ENCODE measurements at places on chromosomes 6 and 20.

- DNase-seq, result no peak
Observed at GRCh38 chr6:90537027-90537426, 49.8 kb downstream of the MAP3K7 start.

- no peak for DNase-seq
Observed at GRCh38 chr20:4873396-4873795, 127.9 kb downstream of the SLC23A2 start.

DNA sequence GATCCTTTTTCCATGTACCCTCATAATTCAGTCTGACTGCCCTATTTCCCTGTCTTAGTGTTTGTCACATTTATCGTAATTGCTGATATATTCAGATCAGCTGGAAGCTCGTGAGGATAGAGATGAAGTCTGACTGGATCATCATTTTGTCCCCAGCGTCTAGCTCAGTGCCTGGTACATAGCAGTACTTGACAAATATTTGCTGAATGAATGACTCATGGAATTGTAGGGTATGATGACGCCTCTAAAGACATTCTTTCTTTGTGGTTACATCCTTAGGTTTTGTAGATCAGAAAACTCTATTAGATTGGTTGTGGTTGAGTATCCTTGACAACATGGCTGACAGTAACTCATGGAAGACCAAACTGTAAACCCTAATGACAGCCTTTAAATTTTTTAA, 68.9 kb downstream of the MTHFD1L start:
- DNase-seq, result no peak

- no peak for DNase-seq
Observed at GRCh38 chr6:143136647-143137046, 76.0 kb downstream of the AIG1 start.

DNA sequence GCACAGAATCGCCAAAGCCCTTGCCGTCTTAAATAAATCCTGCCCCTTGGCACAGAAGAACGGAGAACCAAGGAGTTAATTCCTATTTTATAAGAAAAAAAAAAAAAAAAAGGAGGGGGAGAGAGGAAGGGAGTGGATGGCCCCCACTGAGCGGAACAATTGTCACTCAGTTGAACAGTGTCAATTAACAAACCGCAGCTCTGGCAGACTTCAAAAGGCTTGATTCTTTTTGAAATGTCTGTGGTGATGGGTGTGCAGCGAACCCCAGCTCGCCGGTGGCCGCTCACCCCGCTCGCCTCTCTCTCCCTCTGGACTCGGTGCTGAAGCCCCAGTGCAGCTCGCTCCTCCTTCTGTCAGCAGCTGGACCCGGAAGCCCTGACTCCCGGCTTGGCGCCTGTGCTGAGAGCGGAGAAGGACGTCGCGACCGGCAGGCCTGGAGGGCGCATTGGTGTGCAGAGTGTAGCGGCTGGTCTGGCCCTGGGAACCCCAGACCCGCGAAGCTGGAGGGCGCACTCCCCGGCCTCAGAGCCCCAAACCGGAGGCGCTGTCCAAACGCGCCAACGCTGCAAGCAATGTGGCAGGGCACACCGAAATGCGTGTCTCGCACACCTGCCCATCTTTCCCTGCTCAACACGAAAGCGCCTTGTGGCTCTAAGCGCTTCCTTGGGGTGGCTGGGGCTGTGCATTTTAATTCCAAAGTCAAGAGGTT, 3.4 kb downstream of the LINC00237 start:
- no peak for DNase-seq

DNA sequence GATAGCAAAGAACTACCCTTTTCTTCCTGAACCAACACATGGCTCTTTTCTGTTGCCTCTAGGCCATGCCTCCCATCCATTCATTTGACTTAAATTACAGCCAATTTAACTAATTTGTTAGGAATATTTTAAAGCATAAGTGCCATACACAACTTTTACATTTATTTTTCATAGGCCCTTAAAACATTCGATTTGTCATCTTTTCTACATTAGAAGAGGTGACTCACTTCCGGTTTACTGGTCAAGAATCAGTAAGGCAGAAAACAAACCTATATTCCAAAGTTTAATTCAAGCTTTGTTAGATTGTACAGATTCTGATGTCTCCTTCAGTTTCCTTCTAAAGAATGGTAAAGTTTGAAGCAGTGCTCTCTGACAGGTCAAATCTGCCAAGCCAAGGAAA, 344.3 kb downstream of the SAMD5 start:
- no peak for DNase-seq

DNA sequence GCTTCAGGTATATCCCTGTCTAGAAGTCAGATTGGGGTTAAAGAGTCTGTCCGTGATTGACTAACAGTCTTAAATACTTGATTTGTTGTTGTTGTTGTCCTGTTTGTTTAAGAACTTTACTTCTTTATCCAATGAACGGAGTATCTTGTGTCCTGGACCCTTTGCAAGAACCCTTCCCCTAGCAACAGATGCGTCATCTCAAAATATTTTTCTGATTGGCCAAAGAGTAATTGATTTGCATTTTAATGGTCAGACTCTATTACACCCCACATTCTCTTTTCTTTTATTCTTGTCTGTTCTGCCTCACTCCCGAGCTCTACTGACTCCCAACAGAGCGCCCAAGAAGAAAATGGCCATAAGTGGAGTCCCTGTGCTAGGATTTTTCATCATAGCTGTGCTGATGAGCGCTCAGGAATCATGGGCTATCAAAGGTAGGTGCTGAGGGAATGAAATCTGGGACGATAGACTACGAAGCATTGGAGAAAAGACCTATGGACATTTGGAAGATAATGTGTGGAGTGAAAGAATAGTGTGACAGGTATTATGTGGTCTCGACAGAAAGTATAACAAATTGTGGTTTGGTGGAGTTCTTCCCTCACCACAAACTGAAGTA, at the start of gene HLA-DRA:
Gene HLA-DRA (plus strand): TSS at position 286 of the 613 bp plus-strand sequence. CDS start 64 bp downstream, at position 350.
- DNase-seq, result no peak

- DNase-seq, result no peak
Observed at GRCh38 chr6:21115111-21115510, 478.4 kb upstream of the SOX4 start.

GRCh38 chr6:116101790-116102189, 1.1 kb downstream of the NT5DC1 start:
- no peak for DNase-seq

DNA sequence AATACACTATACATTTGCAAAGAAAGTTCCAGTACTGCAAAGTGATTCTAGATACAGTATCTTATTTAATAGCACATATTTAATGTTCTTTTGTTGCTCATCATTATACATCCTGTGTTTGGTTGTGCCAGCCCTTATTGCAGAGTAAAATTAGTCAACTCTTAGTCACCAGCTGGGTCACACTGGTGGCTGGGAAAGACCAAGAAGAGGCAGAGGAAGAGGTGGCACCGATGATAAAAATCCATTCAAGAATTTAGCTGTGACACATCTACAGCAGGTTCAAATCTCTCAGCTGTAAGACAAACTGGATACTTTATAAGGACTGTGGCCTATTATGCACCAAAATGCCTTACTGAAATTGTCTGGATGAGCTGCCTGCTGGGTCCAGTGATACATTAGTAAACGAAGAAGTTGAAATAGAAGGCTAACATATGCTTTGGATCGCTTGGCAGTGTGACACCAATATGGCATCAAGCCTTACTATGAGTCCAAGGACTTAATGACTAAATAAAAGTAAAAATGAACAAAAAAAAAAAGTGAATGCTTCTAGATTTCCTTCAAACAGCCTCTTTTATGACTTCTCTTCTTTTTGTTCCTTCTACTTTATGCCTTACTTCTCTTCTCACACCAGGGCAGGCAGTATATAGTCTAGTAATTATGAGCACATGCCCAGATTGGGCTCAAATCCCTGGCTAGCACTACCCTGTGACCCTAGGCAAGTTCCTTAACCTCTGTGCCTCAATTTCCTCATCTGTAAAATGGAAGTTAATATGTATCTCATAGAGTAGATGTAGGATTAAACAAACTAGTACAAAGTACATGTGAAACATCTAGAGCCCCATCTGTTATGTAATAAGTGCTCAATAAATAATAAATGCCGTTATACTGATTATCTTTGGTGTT, 29.4 kb upstream of the RNF8 start:
- no peak for DNase-seq

DNA sequence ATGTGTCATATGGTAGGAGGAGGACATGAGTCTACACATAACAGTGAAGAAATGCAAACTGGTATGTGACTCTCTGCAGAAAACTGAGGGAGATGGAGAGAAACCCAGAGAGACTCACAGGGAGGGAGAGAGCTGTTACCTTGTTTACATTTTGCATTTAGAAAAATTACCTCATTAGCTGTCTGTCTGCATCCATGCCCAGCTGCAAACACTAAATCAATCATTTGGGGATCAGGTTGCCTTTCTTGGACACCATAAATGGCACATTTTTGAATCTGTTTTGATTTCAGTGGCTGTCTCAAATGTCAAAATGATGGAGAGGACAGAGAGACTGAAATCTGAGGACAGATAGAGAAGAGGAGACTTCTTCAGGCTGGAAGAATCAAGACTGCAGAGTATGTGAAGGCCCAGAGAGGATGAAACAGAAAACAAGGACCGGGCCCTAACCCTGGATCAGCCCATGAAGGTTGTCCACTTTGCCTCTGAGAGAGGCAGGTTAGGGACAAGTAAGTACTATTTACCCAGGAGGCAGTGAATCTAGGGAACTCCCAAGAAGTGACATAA, 92.2 kb downstream of the UNC5CL start:
- DNase-seq, result no peak

GRCh38 chr20:40678286-40678875, 10.7 kb downstream of the MAFB start:
- DNase-seq, result no peak

- DNase-seq, result no peak
Observed at GRCh38 chr6:62344850-62345249, 58.8 kb upstream of the KHDRBS2 start.

DNA sequence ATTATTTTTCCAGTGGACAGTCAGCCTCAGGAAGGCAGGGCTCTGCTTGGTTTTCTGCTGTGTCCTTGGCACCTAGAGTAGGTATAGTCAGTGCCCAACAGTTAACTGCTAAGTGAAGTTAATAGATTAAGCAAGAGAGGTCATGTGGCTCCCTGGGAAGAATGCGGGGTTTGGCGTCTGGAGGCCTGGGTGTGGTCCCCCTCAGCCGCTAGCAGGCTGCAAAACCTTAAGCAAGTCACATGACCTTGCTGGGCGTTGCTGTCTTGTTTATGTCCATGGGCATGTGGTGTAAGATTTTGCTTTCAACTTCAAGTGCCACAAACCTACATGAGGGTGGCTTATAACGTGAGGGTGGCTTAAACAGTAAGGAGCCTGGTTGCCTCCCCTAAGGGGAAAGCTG, 75.5 kb upstream of the SCP2D1 start:
- DNase-seq, result no peak

DNA sequence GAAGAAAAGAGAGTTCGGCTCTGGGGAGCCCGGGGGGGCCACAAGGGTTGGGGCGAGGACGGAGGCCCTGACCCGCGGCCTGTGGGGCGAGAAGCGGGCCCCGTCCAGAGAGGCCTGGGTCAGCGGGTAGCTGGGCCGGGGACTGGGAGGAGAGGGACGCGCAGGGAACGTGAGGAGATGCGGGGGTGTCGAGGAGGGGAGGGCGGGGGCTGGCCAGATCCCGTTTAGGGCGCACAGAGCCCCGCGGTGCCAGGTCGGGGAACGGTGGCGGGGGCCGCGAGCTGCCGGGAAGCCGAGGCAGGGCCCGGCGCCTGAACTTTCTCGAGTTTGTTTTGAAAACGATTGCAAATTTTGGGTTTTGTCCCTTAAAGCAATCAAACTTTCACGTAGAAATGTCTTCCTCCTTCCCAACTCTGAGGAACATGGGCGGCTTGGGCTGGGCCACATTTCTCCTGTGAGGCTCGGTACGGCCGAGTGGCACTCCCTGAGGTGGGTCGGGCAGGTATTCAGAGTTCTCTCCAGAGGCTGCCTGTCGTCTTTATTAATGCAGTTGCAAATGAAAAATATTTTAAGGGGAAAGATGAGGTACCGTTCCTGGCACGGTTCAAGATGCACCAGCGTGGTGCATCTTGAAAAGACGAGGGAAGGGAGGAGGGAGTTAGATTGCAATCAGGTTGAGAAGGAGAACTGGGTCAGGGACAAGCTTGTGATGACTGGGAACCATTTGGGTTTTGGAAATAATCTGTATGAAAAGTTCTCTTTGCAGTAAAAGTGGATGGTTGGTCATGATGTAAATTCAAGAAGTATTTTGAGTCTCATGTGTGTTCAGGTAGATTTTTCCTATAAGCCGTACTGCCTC, 972 bp downstream of the RNF8 start:
- no peak for DNase-seq

DNA sequence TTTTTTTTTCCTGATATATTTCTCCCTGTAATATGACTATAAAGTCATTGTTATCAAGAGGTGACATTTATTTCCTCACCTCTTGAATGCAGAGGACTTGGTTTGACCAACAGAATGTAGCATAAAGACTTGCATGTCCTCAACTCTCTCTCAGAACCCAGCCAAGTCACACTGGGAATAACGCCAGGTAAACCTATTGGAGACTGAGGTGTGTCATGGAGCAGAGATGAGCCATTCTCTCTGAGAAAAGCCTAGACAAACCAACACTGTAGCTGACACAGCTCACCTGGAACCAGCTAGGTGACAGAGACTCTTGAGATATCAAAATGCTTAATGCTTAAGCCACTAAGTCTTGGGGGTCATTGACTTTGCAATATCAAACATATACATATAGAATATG, 533.6 kb downstream of the HAO1 start:
- DNase-seq, result no peak

- no peak for DNase-seq
Observed at GRCh38 chr20:19528286-19529030, 229.6 kb upstream of the RIN2 start.

DNA sequence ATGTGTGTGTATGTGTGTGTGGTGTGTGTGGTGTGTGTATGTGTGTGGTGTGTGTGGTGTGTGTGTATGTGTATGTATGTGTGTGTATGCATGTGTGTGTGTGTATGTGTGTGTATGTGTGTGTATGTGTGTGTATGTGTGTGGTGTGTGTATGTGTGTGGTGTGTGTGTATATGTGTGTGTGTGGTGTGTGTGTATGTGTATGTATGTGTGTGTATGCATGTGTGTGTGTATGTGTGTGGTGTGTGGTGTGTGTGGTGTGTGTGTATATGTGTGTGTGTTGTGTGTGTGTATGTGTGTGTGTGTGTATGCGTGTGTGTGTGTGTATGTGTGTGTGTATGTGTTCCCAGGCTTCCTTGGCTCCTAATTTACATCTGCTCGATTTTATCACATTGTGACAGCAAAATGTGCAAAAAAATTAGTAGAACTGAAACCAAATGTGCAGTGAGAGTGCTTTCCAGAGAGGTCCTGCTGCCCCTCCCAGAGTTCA, 234.5 kb downstream of the BMP7 start:
- no peak for DNase-seq

DNA sequence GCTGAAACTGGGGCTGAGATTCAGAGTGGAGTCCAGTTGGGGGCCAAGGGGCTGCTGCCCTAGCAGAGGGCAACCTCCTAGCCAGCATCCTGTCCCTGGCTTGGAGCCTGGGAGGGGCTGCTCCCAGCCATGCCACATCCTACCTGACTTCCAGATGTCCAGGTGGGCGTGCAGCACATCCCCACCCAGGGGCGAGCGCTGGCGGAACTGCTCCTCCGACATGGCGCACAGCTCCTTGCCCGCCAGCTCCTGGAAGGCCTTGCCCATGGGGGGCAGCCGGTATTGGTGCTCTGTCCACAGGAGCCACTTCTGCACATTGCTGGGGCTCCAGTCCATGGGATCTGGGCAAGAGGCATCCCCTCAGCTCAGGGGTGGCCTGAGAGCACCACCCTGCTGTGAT, 15.3 kb downstream of the SPDEF start:
- DNase-seq, result no peak

Measured in activated CD4-positive, CD25-positive, alpha-beta regulatory T cell (primary cell).